GM23338 (cell line): ENCODE measurements at places on chromosomes 3 and 15. TPM values are rescaled to one million over a fixed set of nuclear protein-coding genes. Genes with fewer than 3 reads are reported as not detected.

DNA sequence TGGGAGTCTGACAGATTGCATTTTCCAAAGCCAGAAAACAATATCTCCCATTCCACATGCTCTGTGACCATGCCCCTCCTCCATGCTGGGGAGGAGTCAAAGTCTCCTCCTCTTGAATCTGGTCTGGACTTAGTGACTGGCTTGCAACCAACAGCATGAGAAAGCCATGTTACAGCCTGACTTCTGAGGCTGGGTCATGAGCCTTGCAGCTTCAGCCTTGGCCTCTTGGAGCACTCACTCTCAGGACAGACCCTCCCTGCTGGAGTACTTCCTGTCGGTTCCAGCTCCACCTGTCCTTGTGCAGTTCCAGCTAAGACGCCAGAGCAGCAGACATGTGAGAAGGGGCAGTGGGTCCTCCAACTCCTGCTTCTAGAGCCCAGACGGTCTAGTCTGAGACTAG, 49.7 kb upstream of the RBSN start:
- peak; percentile 88 for DNase-seq
- H3K36me3 ChIP-seq = no peaks in the 10 kb centered on the region
- no peaks in the 10 kb centered on the region for H3K4me1 ChIP-seq
- H3K27me3 ChIP-seq = no peaks in the 10 kb centered on the region

Gene TGM5
- not detected in 2 replicates for total RNA-seq

DNA sequence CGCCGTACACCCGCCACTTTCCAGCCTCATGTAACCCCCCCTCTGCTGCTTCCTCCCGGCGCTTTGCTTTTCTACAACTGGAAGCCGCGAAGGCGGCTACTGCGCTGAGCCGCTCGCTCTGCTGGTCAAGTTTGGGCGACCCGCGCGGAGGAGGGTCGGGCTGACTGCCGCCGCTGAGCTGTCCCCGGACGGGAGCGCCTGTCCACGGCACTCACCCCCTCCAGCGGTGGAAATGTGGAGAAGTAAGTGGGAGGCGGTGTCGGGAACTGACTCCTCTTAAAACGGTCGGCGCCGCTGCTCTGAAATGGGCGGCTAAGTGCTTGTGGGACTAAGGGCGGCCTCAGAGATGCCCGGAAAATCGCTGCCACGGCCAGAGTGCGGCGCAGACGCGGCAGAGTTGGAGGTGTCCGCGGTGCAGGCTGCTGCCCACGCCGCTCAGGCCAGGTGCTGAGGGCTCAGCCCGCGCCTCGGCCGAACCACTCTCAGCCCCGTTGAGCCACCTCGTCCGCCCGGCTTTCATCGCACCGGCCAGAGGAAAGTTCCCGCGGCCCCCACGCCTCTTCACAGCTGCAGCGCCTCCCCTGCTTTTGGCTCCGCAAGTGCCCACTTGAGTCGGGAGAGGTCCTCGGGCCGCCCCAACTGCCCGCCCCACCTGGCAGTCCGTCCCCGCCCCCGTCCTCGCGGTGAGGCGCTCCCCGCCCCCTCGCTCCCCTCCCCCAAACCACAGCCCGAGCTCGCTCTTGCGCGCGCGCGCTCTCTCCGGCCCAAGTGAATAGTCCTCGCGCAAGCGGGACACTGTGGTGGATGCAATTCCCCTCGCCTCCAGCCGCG, at the start of gene EPHA6:
Gene EPHA6 (plus strand): TSS at position 775 of the 831 bp plus-strand sequence.
- H3K27me3 ChIP-seq = peaks cover 44% of the 10 kb centered on the region
- peak within 1 kb of the TSS; percentile 77 for H3K4me3 ChIP-seq
- no peak within 1 kb of the TSS for H3K27ac ChIP-seq
- DNase-seq = peak; percentile 78

GRCh38 chr3:94972066-94972465, 909.2 kb downstream of the NSUN3 start:
- H3K27me3 ChIP-seq = no peaks in the 10 kb centered on the region
- no peak overlapping the region for H3K27ac ChIP-seq
- no peak for DNase-seq
- H3K36me3 ChIP-seq = no peaks in the 10 kb centered on the region
- H3K4me3 ChIP-seq = no peak overlapping the region

Gene SPINK8
- total RNA-seq = not detected in 2 replicates

GRCh38 chr15:65408324-65409035, 14.3 kb downstream of the IGDCC4 start:
- peaks cover 27% of the 10 kb centered on the region for H3K4me1 ChIP-seq
- H3K27me3 ChIP-seq = no peaks in the 10 kb centered on the region
- H3K4me3 ChIP-seq = no peak overlapping the region
- no peak overlapping the region for H3K27ac ChIP-seq
- H3K36me3 ChIP-seq = no peaks in the 10 kb centered on the region

- no peaks in the 10 kb centered on the region for H3K27me3 ChIP-seq
- DNase-seq = no peak
- H3K4me3 ChIP-seq = no peak overlapping the region
- H3K36me3 ChIP-seq = no peaks in the 10 kb centered on the region
These were observed 93.7 kb downstream of the ABI3BP start for GRCh38 chr3:100899440-100900091.

GRCh38 chr15:89085289-89085926, 2.8 kb upstream of the ABHD2 start:
- H3K4me1 ChIP-seq = peaks cover 13% of the 10 kb centered on the region
- no peaks in the 10 kb centered on the region for H3K27me3 ChIP-seq
- H3K4me3 ChIP-seq = no peak overlapping the region
- H3K36me3 ChIP-seq = no peaks in the 10 kb centered on the region

Gene ANKRD63
- total RNA-seq = 0.59 and 0.74 TPM in 2 replicates

DNA sequence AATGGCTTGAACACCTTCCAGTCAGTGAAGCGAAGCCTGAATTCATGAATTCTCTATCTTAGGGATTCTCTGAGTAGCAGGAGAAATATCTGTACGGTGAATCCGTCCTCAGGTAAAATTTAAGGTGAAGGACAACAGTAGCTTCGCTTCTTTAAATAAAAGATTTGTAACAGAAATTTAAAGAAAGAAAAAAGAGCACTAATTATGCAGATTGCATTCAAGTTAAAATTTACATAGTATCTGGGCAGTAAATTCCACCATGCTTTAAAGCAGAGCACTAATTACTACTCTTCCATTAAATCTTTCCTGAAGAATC, 282.6 kb downstream of the FGF12 start:
- no peak overlapping the region for H3K27ac ChIP-seq
- H3K4me1 ChIP-seq = 0 out of 2 replicates have a peak, but pooled peaks cover 4% of the 10 kb centered on the region
- no peaks in the 10 kb centered on the region for H3K36me3 ChIP-seq
- no peak overlapping the region for H3K4me3 ChIP-seq

Gene CSPG5
- 3.4 and 4.3 TPM in 2 replicates for total RNA-seq

- H3K27ac ChIP-seq = no peak overlapping the region
- no peak for DNase-seq
- no peak overlapping the region for H3K4me3 ChIP-seq
These were observed 63.7 kb upstream of the UBE2Q2 start for GRCh38 chr15:75779504-75779903.

- no peak for DNase-seq
- no peak overlapping the region for H3K27ac ChIP-seq
- no peak overlapping the region for H3K4me3 ChIP-seq
- no peaks in the 10 kb centered on the region for H3K36me3 ChIP-seq
These were observed 3.9 kb upstream of the MAP1A start for GRCh38 chr15:43513550-43513949.

Gene NTRK3
- 3.1 and 5.4 TPM in 2 replicates for total RNA-seq

GRCh38 chr3:4986782-4987537, 7.7 kb downstream of the BHLHE40 start:
- H3K4me1 ChIP-seq = peaks cover 16% of the 10 kb centered on the region
- H3K27ac ChIP-seq = no peak overlapping the region
- H3K36me3 ChIP-seq = no peaks in the 10 kb centered on the region
- DNase-seq = peak; percentile 97
- H3K27me3 ChIP-seq = peaks cover 31% of the 10 kb centered on the region

GRCh38 chr3:61601831-61602230, 40.5 kb downstream of the PTPRG start:
- H3K4me3 ChIP-seq = no peak overlapping the region
- no peak overlapping the region for H3K27ac ChIP-seq
- peaks cover 20% of the 10 kb centered on the region for H3K4me1 ChIP-seq
- no peaks in the 10 kb centered on the region for H3K27me3 ChIP-seq
- DNase-seq = no peak
- 0 out of 2 replicates have a peak, but pooled peaks cover 2% of the 10 kb centered on the region for H3K36me3 ChIP-seq

Gene IGSF10
- 0.94 and 1.4 TPM in 2 replicates for total RNA-seq

DNA sequence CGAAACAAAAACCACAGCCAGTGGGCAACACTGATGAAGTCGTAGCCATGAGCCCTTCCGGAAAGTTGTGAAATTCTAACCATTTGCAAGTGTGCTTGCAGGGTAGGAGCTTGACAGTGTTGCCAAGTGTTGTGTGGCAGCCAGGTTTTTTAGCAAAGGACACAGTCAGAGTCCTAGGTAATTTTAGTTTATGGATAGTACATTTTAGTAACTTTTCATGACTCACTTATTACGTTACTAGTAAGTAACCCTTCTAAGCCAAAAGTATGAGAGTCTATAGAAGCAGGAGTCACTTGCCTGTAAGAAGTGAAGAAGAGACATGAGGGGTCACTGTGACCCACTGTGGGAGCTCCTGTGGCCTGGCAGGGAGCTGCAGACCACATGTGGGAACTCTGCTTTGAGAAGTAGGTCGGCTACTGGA, 54.8 kb upstream of the ADPGK start:
- no peak for DNase-seq
- no peak overlapping the region for H3K27ac ChIP-seq
- no peak overlapping the region for H3K4me3 ChIP-seq
- H3K27me3 ChIP-seq = no peaks in the 10 kb centered on the region
- no peaks in the 10 kb centered on the region for H3K36me3 ChIP-seq

Gene STARD9
- 4.7 and 6.2 TPM in 2 replicates for total RNA-seq

Gene FAM3D
- not detected in 2 replicates for total RNA-seq

DNA sequence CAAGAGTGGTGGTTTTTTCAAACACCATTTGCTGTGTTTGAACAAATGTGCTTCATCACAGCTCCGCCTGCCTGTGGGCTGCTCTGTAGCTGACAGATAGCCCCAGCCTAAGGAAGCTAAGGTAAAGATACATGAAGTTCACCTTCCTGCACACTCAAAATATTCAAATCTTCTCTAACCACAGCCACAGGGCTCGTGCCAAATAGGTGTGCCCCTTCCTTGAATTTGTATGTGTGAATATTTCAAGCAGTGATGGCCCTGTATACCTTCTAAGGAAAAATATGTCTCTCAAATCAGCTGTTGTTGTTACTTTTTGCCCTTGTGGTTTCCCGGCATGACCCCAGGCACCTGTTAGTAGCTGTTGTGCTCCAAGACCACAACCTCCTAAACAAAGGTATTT, 92.8 kb downstream of the CCNL1 start:
- no peaks in the 10 kb centered on the region for H3K36me3 ChIP-seq
- H3K4me1 ChIP-seq = peaks cover 28% of the 10 kb centered on the region
- no peak for DNase-seq
- no peaks in the 10 kb centered on the region; the same call in 1 of the 2 replicates for H3K27me3 ChIP-seq
- H3K4me3 ChIP-seq = no peak overlapping the region
- no peak overlapping the region for H3K27ac ChIP-seq

Gene AKAP13
- 49.4 and 60.7 TPM in 2 replicates for total RNA-seq

Gene TMEM44
- 10.5 and 11.3 TPM in 2 replicates for total RNA-seq

- DNase-seq = no peak
- no peaks in the 10 kb centered on the region for H3K27me3 ChIP-seq
- H3K4me3 ChIP-seq = no peak overlapping the region
- no peak overlapping the region for H3K27ac ChIP-seq
These were observed 107.2 kb downstream of the PYDC2 start for GRCh38 chr3:191568206-191568605.

- H3K27me3 ChIP-seq = no peaks in the 10 kb centered on the region
- H3K27ac ChIP-seq = no peak overlapping the region
- no peak for DNase-seq
- no peak overlapping the region for H3K4me3 ChIP-seq
These were observed 253.4 kb downstream of the LPP start for GRCh38 chr3:188407158-188407880.

Gene USP50
- total RNA-seq = not detected in 2 replicates

DNA sequence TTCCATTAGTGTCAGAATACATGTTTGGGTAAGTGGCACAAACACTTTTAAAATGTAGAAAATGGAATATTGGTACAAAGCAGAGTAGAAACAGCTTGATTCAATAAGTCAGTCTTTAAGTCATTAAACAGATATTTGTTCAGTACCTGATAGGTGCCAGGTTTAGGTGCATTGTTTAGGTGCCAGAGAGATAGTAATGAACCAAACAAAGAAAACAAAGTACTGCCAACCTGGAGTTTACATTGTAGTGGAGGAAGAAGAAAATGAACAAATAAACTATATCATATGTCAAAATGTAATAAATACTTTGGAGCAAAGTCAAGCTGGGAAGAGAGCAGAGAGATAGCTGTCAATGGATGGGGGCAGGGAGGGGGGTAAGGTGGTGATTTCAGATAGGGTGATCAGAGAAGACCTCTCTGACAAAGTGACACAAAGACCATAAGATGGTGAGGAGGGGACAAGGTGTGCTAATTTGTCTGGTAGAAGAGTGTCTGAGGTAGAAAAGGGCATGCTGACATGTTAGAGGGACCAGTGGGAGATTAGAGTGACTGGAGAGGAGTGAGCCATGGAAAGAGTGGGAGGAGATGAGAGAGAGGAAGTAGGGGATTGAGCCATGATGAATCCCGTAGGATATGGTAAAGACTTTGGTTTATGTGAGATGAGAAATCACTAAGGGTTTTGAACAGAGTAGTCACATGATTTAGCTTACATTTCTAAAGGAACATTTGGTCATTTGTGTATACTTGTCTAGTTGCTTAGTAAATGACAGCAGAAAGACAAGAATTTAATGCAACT, 128.2 kb downstream of the UBE2E2 start:
- DNase-seq = no peak
- no peak overlapping the region for H3K27ac ChIP-seq
- H3K4me1 ChIP-seq = peaks cover 8% of the 10 kb centered on the region; the same call in 1 of the 2 replicates
- H3K4me3 ChIP-seq = no peak overlapping the region
- H3K36me3 ChIP-seq = no peaks in the 10 kb centered on the region
- H3K27me3 ChIP-seq = no peaks in the 10 kb centered on the region

GRCh38 chr3:168002786-168003368, 92.8 kb downstream of the GOLIM4 start:
- H3K4me3 ChIP-seq = no peak overlapping the region
- no peaks in the 10 kb centered on the region for H3K4me1 ChIP-seq
- no peaks in the 10 kb centered on the region for H3K36me3 ChIP-seq
- no peak for DNase-seq
- H3K27ac ChIP-seq = no peak overlapping the region

DNA sequence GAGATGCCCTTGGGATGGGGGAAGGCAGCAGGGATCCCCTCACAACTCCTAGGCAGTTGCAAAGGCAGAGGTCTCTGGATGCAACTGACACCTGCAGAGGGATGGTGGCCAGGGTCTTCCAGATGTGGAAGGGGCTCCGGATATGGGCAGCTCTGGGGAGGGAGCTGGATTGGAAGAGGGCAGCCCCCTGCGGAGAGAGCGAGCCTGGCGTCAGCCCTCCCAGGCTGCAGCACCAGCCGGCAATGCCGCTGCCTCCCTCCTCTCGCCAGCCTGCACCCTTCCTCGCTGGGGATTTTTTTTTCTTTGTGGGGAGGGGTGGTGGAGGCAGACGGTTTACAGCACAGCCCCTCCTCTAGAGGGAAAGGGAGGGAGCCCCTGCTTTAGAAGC, 1.6 kb downstream of the INSYN1 start:
- peak overlapping the region; percentile 89 for H3K4me3 ChIP-seq
- H3K27ac ChIP-seq = no peak overlapping the region
- peaks cover 17% of the 10 kb centered on the region for H3K27me3 ChIP-seq
- DNase-seq = peak; percentile 57
